ENCODE measurements at places on chromosomes 12 and 14.
A peak's percentile ranks its signal among the peaks of the same experiment; 100 is the strongest.

GRCh38 chr14:68841016-68841809 is 48.3 kb upstream of the ZFP36L1 start:
- DNase-seq, result no peak

DNA sequence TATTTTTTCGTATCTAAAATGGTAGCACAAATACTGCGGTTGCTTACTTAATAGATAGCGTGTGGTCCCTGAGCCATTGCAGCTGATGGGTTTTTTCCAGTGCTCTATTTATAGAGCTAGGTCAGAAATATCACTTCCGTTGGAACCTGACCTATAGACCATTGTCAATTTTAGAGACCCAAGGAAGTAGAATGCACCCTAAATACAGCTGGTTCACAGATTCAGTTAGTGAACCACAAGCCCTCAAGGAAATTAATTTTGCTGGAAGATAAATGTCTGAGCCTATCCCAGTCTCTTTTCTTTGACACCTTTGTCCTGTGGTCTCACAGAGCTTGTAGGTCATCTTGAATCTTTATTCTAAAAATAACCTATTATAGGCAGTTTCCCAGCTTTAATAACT is 391.0 kb downstream of the ZFP36L1 start:
- no peak for DNase-seq

GRCh38 chr14:33110737-33111443 is 172.2 kb downstream of the NPAS3 start:
- no peak for DNase-seq

DNA sequence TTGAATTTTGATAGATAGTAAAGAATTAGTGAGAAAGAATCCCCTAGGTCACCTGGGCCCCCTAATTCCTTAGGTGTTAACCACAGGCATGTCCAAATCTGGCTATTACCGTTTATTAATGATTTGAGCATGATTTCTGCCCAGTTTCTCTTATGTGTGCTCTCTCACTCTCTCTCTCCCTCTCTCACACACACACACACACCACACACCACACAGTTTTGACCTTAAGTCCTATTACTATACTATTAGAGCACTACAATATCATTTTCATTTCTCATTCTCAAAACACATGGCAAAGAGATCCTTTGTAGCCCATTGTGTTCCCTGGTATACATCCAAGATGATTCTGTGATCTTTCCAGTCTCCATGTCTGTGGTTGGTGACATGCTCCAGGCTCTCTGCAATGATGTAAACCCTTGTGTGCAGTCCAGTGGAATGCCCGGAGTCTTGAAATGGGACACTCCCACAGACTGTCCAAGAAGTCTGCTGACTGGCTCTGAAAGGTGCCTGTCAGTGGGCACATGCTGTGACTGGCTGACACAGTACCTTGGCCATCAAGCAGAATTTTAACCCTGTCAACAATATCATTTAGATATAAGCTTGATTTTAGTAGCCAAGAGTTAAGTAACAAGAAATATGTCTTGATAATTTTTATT is 96.2 kb downstream of the FIGNL2 start:
- DNase-seq, result no peak

DNA sequence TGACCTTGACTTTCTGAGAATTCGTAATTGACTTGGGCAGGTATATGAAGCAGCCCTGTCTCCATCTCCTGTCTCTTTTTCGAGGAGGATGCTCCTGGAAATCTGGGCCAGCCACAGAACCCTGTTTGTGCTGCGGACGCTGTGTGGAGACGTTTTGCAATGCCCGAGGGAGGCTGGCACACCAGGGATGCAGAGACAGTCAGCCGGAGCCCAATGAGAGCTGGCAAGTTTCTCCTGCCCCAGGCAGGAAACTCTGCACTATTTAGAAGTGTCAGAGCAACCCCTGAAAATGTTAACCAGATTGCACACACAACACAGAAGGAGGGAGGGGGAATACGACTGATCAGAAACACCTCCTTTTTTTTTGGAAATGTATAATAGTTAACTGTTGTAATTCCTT is 103.2 kb upstream of the DYRK2 start:
- no peak for DNase-seq

DNA sequence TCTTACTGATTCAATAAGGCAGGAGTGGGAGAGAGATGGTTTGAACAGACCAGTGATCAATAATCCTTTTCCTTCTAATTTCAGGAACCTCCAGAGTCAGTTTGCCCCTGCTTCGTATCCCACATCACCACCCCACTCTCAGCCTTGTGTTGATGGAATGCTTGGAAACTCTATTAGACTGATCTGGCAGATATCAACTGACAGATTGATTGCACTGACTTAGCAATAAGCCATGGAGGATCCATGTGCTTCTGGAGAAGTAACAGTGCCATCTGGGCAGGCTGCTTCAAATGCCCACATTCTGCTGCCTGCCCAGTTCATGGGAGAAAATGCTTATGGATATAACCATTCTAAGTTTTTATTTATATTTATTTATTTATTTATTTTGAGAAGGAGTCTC is 218.0 kb downstream of the SLC2A13 start:
- DNase-seq, result no peak

- no peak for DNase-seq
Observed at GRCh38 chr14:104547998-104548700, 31.4 kb upstream of the C14orf180 start.

DNA sequence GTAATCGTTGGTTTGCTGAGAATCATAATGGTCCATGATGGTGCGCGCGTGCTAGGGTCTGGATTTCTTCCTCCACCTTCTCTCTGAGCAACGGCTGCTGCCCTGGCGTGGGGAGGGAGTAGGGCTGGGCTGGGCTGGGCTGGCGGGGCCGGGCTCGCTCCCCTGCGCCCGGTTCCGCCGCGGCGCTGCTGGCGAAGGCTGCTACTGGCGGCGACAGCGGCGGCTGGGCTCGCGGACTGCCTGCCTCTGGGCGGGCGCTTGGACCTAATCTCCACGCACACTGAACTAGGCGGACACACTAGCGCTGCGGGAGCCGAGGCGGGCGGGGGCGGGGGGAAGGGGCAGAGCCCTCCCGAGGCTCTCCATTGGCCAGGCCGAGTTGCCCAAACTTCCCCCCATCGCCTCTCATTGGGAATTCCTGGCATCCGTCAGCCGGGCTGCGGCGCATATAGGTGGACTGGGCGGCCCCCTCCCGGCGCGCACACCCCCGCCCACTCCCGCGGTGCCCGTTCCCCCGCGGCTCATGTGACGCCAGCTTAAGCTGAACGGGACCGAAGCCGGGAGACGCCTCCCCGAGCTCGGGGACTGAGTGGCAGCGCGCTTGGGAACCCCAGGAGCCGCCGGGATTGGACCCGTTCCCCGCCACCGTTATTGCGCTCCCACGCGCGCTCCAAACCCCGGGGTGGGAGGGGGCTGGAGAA is at the start of gene ACTN1:
TSS of gene ACTN1 (minus strand) at position 282 of the 701 bp plus-strand sequence. CDS start at position 36, 246 bp downstream.
- DNase-seq, result peak; percentile 78
